ENCODE measurements at places on chromosomes 12 and 14. TPM values are rescaled to one million over a fixed set of nuclear protein-coding genes. Genes with fewer than 3 reads are reported as not detected.

The E2F7 gene
- polyA plus RNA-seq, result 1.8 TPM

The CACNA2D4 gene
- 1.3 TPM for polyA plus RNA-seq

The RNF31 gene
- polyA plus RNA-seq, result 42.1 TPM

The LGR5 gene
- polyA plus RNA-seq, result not detected

Measured in cardiac muscle cell (in vitro differentiated cells and primary cell).